Natural killer cell treated with Interleukin-12 subunit alpha and Interleukin-12 subunit beta and Interleukin-15 and Interleukin-18, amount 100 ng/mL, for 72 hours (primary cell): ENCODE measurements at places on chromosomes 5 and 9. TPM values are rescaled to one million over a fixed set of nuclear protein-coding genes. Genes with fewer than 3 reads are reported as not detected.
A peak's percentile ranks its signal among the peaks of the same experiment; 100 is the strongest.

Gene KIF24
- total RNA-seq: 3.4 TPM

Gene INSL4
- not detected for total RNA-seq

Gene ARSI
- total RNA-seq: not detected

Gene MSX2
- not detected for total RNA-seq

Gene DPP7
- total RNA-seq: 188 TPM

Gene SMC5
- 47.1 TPM for total RNA-seq

Gene MEGF9
- 12.7 TPM for total RNA-seq

Gene CTXN3
- total RNA-seq: not detected

Gene GLRA1
- not detected for total RNA-seq

DNA sequence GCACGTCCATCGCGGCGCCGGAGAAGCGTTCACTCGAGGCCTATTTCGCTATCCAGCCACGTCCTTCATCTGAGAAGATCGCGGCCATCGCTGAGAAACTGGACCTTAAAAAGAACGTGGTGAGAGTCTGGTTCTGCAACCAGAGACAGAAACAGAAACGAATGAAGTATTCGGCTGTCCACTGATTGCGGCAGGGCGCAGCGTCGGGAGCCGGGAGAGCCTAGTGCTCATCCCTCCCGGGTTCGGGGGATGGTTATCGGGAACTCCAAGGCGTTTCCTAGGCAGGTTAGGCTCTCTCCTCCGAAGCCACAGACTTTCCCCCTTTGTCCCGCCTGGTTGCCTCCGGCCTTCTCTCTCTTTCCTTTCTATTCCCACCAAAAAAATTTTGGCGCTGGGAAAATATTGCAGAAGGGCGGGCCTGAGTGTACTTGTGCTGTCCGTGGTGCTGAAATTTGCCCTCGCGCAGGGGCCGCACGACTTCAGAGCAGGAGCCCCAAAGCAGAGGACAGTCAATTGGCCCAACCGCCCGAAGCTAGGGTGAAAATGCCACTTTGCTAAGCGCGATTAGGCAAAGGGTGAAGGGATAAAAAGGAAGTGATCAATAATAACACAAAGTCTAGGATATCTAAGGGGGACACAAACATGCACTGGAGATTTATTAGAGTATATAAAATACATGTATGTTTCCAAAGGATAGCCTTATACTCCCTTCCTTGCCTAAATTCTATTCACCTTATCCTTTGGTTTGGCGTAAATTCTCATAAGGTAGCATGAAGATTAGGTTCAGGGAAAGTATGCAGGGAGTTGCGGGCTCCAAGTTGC, 1.8 kb downstream of the POU4F3 start:
- H3K36me3 ChIP-seq: peaks cover 5% of the 10 kb centered on the region
- no peak overlapping the region for H3K4me3 ChIP-seq
- no peak for DNase-seq
- no peak overlapping the region for H3K27ac ChIP-seq
- H3K4me1 ChIP-seq: peaks cover 3% of the 10 kb centered on the region

GRCh38 chr9:631596-631995, 209.9 kb upstream of the DMRT1 start:
- no peaks in the 10 kb centered on the region for H3K36me3 ChIP-seq
- no peaks in the 10 kb centered on the region for H3K27me3 ChIP-seq
- peaks cover 5% of the 10 kb centered on the region for H3K4me1 ChIP-seq
- H3K27ac ChIP-seq: no peak overlapping the region
- no peak for DNase-seq
- H3K4me3 ChIP-seq: no peak overlapping the region

- no peak for DNase-seq
- H3K36me3 ChIP-seq: peaks cover 8% of the 10 kb centered on the region
- H3K4me3 ChIP-seq: no peak overlapping the region
Measured at GRCh38 chr5:60961685-60962084, 16.7 kb downstream of the NDUFAF2 start.

DNA sequence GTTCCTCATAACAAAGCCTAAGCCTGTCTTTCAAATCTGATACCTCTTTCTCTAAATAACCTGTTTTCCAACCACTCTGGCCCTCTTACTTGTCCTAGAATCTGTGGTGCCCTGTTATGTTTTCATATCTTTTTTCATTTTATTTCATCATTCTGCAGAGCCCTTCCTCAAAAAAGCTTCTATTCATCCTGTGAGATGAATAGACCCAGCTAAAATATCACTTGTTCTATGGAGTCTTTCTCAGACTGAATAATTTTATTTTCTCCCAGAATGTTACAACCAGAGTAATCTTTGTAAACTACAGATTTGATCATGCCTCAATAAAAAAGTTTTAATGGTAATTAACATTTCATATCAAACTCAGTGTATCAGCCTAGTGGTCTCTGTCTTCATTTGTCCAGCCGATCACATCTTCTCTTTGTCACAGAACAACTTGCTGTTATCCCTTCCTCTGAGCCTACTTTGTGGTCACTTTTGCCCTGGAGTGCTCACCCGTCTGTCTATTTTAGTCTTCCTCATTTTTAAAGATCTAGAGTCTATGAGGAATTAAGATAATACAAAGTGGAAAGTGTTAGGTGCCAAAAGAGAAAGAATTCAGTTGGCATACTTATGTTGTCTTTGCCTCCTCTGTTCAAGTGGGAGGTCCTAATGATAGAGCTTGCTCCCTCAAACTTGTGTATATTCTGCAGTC, 77.8 kb downstream of the ZCCHC7 start:
- H3K36me3 ChIP-seq: peaks cover 8% of the 10 kb centered on the region
- H3K27ac ChIP-seq: peak overlapping the region; percentile 54
- no peak for DNase-seq
- no peak overlapping the region for H3K4me3 ChIP-seq
- H3K4me1 ChIP-seq: peaks cover 38% of the 10 kb centered on the region
- no peaks in the 10 kb centered on the region for H3K27me3 ChIP-seq

GRCh38 chr5:95773335-95774059, 42.4 kb downstream of the RHOBTB3 start:
- DNase-seq: peak; percentile 64
- H3K27ac ChIP-seq: peak overlapping the region; percentile 89
- H3K4me3 ChIP-seq: no peak overlapping the region

DNA sequence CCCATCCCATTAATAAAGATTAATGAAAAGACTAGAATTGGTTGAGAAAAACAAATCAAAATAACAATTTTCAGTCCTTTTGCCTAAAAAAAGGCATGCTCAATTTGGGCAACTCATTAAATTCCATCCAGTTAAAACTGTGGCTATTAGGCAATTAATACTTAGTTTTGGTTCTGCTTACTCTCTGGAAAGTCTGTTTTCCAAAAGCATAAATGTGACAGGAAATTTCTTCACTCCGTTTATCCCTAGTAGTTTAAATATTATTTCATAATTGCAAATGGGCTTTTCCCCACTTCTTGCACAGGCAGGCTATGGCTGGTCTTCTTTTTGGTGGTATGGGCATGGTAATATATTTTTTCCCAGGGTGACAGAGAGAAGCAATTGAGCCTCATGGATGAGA, 373.3 kb upstream of the KLF4 start:
- H3K4me1 ChIP-seq: no peaks in the 10 kb centered on the region
- H3K27me3 ChIP-seq: no peaks in the 10 kb centered on the region
- DNase-seq: no peak
- H3K36me3 ChIP-seq: no peaks in the 10 kb centered on the region

DNA sequence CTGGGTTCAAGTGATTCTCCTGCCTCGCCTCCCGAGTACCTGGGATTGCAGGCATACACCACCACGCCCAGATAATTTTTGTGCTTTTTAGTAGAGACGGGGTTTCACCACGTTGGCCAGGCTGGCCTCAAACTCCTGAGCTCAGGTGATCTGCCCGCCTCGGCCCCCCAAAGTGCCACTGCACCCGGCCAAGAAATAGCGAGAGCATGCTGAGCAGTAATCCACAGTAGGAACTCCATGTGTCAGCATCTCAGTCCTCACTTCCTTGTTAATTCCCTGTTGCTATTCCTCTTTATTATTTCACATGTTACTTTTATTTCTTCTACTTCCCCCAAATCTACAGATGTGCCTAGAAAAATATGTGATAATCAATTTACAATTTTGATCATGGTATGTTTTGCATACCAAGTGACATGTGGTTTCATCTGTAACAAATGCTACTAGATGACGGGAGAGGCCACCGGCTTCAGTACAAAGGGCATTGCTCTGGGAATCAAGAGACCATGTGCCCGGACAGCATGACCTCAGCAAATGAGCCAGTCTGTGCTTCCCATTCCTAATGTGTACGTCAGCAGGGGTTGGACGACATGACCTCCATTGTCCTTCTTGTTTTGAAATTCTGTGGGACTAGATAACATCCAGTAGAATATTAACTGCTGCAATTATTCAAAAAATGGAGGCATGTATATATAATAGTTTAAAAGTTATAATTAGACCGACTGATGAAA, 61.6 kb downstream of the FNBP1 start:
- peak overlapping the region; percentile 36 for H3K27ac ChIP-seq
- peaks cover 25% of the 10 kb centered on the region for H3K4me1 ChIP-seq
- H3K27me3 ChIP-seq: no peaks in the 10 kb centered on the region
- H3K36me3 ChIP-seq: peaks cover 4% of the 10 kb centered on the region
- DNase-seq: no peak

- no peaks in the 10 kb centered on the region for H3K27me3 ChIP-seq
- no peak overlapping the region for H3K4me3 ChIP-seq
- no peaks in the 10 kb centered on the region for H3K36me3 ChIP-seq
- no peak overlapping the region for H3K27ac ChIP-seq
- DNase-seq: no peak
Measured at GRCh38 chr5:150513375-150514309, 5.7 kb downstream of the NDST1 start.

DNA sequence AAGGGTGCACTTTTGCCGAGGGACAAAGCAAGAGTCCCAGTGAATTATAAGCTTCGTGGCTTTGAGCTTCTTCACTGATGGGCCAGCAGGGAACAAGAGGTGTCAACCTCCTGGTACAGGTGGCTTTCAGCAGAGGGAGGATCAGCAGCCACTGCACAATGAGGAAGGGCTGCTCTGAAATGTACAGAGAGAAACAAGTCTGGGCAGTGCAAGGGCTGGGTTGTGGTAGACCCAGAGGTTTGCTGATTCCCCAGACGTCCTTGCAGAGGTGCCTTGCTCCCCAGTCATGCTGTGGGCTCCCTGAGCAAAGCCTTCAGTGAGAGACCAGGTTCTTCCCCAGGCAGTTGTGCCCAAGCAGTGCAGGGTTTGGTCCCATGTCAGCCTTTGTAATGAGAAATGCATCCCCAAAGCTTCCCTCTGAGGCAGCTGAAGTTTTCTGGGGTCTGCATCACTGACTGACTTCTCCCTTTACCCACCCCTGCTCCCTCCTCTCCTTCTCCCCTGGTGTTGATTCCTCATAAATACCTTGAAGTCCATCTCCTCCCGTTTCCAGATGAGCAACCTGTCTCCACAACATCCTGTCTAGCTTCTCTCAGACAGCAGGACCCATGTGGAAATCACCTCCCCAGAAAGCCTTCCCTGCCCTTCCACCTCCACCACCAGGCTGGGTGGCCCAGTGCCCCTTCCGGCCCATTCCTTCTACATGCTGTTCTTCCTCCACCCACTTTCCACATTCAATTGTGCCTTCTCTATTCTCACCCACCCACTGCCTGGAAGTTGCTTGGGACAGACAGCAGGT, 599.6 kb upstream of the ADAMTS16 start:
- no peaks in the 10 kb centered on the region for H3K36me3 ChIP-seq
- no peaks in the 10 kb centered on the region for H3K27me3 ChIP-seq
- no peak overlapping the region for H3K27ac ChIP-seq
- DNase-seq: no peak
- no peaks in the 10 kb centered on the region for H3K4me1 ChIP-seq

- no peaks in the 10 kb centered on the region for H3K4me1 ChIP-seq
- H3K27me3 ChIP-seq: peaks cover 10% of the 10 kb centered on the region
- H3K36me3 ChIP-seq: no peaks in the 10 kb centered on the region
- H3K4me3 ChIP-seq: no peak overlapping the region
- no peak overlapping the region for H3K27ac ChIP-seq
Measured at GRCh38 chr5:133228316-133228715, 176.5 kb downstream of the HSPA4 start.

GRCh38 chr9:128625391-128626146, 31.1 kb downstream of the DYNC2I2 start:
- H3K27me3 ChIP-seq: no peaks in the 10 kb centered on the region
- H3K27ac ChIP-seq: no peak overlapping the region
- no peaks in the 10 kb centered on the region for H3K4me1 ChIP-seq

DNA sequence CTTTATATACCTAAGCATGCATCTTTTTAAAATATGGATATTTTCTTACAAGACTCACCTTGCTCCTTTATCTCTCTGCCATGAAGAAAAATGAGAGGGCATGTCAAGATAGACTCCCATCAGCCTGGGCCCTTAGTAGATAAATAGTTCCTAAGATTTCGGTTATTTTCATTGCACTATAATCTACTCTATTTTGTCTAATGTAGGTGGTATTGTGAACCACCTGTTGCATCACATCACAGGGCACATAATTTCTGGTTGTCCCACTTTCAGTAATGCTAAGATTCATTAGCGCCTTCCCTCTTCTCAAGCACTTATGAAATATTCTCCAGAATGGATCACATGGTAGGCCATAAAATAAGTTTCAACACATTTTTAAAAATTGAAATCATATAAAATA, 202.5 kb upstream of the ADRA1B start:
- no peak overlapping the region for H3K4me3 ChIP-seq
- no peak for DNase-seq
- no peak overlapping the region for H3K27ac ChIP-seq

DNA sequence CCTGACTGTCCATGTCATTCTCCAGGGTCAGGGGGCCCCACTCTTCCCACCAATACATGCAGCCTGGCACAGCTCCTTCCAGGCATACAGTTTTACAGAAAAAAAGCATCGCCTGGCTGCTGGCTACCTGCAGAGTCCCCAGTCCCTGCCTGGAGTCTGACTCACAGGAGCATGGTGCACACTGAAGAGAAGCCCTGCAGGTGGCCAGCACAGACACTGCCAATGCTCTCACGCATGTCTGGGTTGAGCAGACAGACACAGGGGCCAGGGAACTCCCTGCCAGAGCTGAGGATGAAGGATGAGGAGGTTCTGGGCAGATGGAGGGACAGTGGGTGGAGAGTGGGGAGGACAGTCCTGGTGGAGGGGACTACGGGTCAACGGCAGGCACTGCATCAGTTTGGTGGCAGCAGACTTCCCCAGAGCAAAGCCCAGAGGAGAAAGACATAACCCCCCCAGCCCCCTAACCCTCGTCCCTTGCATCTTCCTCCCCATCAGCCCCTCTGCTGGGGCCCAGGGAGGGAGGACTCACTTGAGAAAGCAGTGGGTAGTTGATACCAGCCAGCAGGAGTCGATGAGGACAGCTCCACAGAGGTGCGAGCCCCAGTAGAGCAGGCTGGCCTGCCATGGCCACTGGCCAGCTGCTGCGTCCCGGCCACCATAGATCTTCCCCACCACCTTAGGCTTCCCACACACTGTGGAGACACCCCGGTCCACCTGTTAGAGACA, 72.9 kb upstream of the SPTLC1 start:
- H3K4me3 ChIP-seq: no peak overlapping the region
- no peaks in the 10 kb centered on the region for H3K4me1 ChIP-seq
- DNase-seq: no peak
- no peaks in the 10 kb centered on the region for H3K36me3 ChIP-seq
- peaks cover 14% of the 10 kb centered on the region for H3K27me3 ChIP-seq
- no peak overlapping the region for H3K27ac ChIP-seq

- no peak overlapping the region for H3K4me3 ChIP-seq
- no peaks in the 10 kb centered on the region for H3K36me3 ChIP-seq
- peaks cover 5% of the 10 kb centered on the region for H3K27me3 ChIP-seq
Measured at GRCh38 chr5:124438903-124439281, 307.5 kb downstream of the ZNF608 start.
